HEK293T (cell line): ENCODE measurements at places on chromosomes 13 and 19.

DNA sequence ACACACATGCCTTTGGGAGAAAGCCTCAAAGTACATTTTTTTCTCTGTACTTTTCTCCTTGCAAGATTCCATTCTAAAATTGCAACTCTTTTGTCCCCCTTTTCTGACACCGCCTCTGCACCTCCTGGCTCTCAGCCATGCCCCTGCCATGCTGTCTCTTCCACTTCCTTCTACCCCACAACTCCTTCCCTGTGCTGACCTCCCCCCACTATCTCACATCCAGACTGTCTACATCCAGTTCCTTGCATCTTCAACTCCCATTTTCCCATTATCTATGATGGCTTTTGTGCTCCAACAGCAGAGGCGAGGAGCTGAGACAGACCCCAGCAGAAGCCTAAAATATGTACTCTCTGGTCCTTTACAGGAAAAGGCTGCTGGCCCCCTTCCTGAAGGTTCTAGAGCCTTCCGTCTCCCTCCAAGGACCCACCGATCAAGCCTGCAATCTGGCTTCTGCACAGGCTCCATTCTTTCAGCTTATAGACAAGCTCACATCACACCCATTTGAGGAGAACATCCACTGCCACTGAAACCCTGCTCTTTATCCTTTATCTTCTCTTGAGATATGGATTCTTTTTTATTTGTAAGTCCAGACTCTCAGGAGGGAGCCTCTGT lies 50.2 kb downstream of the RFX2 start:
- DNase-seq = no peak

GRCh38 chr19:43798546-43799409 lies 3.5 kb downstream of the LYPD5 start:
- DNase-seq = no peak

GRCh38 chr13:46315491-46316075 lies 71.5 kb downstream of the RUBCNL start:
- no peak for DNase-seq

GRCh38 chr13:45046445-45046844 lies 57.1 kb downstream of the GPALPP1 start:
- no peak for DNase-seq

DNA sequence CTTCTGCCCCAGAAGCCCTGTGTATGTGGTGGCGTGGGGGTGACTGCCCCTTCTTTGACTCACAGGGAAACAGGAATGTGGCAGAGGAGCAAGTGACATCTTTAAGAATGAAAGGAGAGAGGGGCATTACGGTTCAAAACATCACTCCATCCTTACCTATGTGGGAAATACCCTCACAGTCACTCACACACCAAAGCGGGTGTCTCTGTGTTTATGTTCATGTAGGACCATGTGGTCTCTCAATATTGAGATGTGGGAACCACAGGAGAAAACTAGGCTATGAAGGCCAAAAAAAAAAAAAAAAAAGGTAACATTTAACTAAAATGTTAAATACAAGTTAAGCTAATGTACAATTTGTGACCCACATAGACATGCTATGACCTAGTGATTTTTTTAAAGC lies 153.6 kb upstream of the GPR12 start:
- no peak for DNase-seq

GRCh38 chr13:46160065-46160464 lies 21.9 kb downstream of the LCP1 start:
- DNase-seq = no peak
